ENCODE measurements at places on chromosomes 4 and X.

DNA sequence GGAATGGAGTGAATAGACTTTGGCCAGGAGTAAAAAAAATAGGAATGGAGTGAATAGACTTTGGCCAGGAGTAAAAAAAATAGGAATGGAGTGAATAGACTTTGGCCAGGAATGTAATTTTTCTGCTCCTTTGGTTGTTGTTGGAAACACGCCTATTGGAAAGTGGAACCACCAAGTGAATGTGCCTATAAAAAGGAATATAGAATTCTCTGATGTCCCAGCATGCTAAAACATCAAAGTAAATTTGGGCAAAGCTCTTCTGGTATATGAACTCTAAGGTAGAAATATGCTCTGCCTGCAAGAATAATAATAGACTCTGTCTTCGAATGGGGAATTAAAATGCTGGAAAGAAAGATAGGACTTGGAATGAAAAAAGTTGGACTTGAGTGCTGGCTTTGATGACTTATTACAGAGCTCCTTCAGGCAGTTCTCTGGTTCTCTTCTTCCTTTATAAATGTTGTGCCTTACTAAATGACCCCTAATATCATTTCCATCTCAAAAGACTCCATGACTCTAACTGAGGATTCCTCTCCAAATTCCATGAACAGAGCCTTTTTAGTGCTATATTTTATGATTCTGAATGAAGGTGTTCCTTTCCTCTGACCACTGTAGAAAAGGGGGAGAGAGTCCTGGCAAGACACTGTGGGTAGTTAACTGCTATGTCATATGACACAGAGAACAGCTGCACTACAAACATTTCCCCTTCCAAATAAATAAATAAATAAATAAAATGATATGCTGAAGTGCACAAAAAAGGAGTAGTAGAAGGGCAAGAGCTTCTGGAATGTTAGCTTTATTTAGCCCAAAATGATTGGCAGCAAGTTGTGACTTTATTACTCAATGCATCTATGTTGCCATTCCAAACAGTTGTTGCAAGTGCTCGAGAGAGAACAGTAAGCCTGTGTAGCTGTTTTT is 13.5 kb upstream of the GBA3 start:
- H3K27ac ChIP-seq, result no peak overlapping the region
- H3K27me3 ChIP-seq, result no peaks in the 10 kb centered on the region
- no peak for DNase-seq
- no peak overlapping the region for H3K4me3 ChIP-seq

GRCh38 chr4:107423677-107424405 is 296.2 kb downstream of the PAPSS1 start:
- H3K27me3 ChIP-seq, result no peaks in the 10 kb centered on the region
- no peak overlapping the region for H3K27ac ChIP-seq
- H3K4me1 ChIP-seq, result no peaks in the 10 kb centered on the region
- DNase-seq, result no peak

GRCh38 chr4:107570952-107571351 is 149.1 kb downstream of the PAPSS1 start:
- no peaks in the 10 kb centered on the region for H3K27me3 ChIP-seq
- no peak overlapping the region for H3K27ac ChIP-seq
- no peaks in the 10 kb centered on the region for H3K36me3 ChIP-seq
- DNase-seq, result no peak
- no peak overlapping the region for H3K4me3 ChIP-seq

DNA sequence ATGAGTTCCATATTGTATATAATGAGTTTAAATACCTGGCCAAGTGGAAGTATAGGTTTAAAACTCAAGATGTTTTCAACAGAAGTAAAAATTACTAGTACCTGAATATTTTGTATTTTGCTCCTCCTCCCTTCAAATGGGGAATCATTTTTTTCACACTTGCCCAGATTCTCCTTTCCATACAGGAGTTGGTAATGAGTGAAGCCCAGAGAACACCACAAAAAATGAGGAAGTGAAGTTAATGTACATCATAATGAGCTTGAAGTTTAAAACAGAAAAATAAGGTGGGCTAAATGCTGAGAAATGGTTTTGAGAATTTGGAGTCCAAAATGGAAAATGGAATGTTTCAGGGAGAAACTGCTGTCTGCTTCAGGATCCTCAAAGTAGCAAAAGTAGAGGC is 364.8 kb upstream of the EMCN start:
- no peak for DNase-seq
- H3K27ac ChIP-seq, result no peak overlapping the region
- no peaks in the 10 kb centered on the region for H3K4me1 ChIP-seq
- no peaks in the 10 kb centered on the region for H3K27me3 ChIP-seq
- H3K4me3 ChIP-seq, result no peak overlapping the region
- H3K36me3 ChIP-seq, result no peaks in the 10 kb centered on the region

- no peaks in the 10 kb centered on the region for H3K27me3 ChIP-seq
- no peaks in the 10 kb centered on the region for H3K4me1 ChIP-seq
- H3K36me3 ChIP-seq, result no peaks in the 10 kb centered on the region
- DNase-seq, result no peak
Measured at GRCh38 chr4:80101792-80102116, 28.7 kb upstream of the ANTXR2 start.

GRCh38 chrX:9492901-9493300 is 28.0 kb downstream of the TBL1X start:
- no peaks in the 10 kb centered on the region for H3K27me3 ChIP-seq
- peak; percentile 36 for DNase-seq
- H3K4me3 ChIP-seq, result no peak overlapping the region
- H3K36me3 ChIP-seq, result no peaks in the 10 kb centered on the region
- no peak overlapping the region for H3K27ac ChIP-seq

GRCh38 chr4:87865288-87865687 is 32.5 kb downstream of the MEPE start:
- peaks cover 18% of the 10 kb centered on the region for H3K4me1 ChIP-seq
- no peak for DNase-seq
- no peaks in the 10 kb centered on the region for H3K27me3 ChIP-seq
- no peaks in the 10 kb centered on the region for H3K36me3 ChIP-seq
- H3K27ac ChIP-seq, result peak overlapping the region; percentile 68

GRCh38 chr4:528296-528695 is 29.3 kb downstream of the PIGG start:
- no peaks in the 10 kb centered on the region for H3K4me1 ChIP-seq
- H3K36me3 ChIP-seq, result peaks cover 32% of the 10 kb centered on the region
- H3K27me3 ChIP-seq, result no peaks in the 10 kb centered on the region
- H3K27ac ChIP-seq, result no peak overlapping the region

GRCh38 chr4:109945056-109945455 is 32.4 kb downstream of the EGF start:
- no peak overlapping the region for H3K27ac ChIP-seq
- H3K4me1 ChIP-seq, result no peaks in the 10 kb centered on the region
- no peaks in the 10 kb centered on the region for H3K36me3 ChIP-seq
- peak; percentile 43 for DNase-seq

DNA sequence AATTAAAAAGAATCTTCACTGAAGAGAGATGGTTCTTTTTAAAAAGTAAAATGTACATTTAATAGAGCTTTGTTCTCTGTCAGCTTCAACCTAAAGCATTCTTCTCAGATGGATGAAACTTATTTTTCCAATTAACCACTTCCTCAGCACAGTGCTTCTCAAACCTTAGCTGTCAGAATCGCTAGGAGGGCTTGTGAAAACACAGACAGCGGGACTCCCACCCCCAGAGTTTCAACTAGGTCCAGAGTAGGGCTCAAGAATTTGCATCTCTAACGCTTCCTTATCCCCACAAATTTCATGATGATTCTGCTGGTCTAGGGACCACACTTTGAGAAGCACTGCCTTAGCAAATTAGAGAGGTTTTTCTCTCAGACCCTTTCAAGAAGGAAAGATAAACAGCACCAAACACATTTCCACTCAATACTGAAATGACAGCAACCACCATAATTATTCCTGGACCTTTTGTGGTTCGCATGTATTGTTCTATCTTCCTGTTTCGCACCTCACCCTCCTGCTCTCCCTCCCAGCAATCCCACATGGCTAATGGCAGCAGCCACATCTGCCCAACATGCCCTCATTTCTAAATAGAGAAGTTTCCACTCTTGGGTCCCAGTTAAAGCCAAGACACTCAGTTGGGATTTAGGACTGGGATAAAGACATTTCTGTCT is 73.2 kb downstream of the ZNF827 start:
- no peak for DNase-seq
- no peaks in the 10 kb centered on the region for H3K36me3 ChIP-seq
- no peaks in the 10 kb centered on the region for H3K27me3 ChIP-seq
- H3K27ac ChIP-seq, result no peak overlapping the region
- no peak overlapping the region for H3K4me3 ChIP-seq

DNA sequence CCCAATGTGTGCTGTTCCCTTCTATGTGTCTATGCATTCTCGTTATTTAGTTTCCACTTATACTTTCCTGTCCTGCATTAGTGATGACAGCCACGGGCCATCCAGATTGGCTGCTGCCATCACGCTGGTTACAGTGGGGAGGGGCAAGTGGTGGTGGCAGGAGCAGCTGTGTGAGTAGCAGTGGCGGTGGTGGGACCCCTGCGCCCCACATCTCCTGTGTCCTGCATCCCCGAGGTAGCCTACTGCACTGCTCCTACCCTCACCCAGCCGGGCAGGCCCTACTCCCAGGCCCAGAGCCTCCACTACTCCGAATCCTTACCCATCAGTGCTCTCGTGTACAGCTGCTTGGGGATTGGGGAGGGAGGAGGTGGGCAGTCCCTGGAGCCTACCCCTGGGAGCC is 798.7 kb upstream of the AGA start:
- H3K27me3 ChIP-seq, result no peaks in the 10 kb centered on the region
- no peak for DNase-seq
- H3K36me3 ChIP-seq, result no peaks in the 10 kb centered on the region
- H3K4me1 ChIP-seq, result no peaks in the 10 kb centered on the region
- H3K27ac ChIP-seq, result no peak overlapping the region

DNA sequence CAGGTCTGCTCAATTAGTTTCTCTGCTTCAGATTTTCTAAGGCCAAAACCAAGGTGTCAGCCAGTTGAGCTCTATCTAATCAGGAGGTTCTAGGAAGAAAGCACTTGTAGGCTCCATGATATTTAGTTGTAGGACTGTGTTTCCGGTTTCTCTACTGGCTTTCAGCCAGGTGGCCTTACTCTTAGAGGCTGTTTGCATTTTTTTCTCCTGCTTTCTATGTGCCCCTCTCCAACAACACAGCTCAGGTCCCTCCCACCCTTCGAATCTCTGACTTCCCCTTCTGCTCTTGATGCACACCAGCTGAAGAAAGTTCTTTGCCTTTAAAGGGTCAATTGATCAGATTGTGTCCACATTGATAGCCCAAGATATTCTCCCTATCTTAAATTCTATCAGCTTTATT is 245.2 kb downstream of the RAB28 start:
- no peak for DNase-seq
- H3K4me3 ChIP-seq, result no peak overlapping the region
- H3K4me1 ChIP-seq, result no peaks in the 10 kb centered on the region
- no peaks in the 10 kb centered on the region for H3K27me3 ChIP-seq
- no peaks in the 10 kb centered on the region for H3K36me3 ChIP-seq
- H3K27ac ChIP-seq, result no peak overlapping the region

GRCh38 chrX:65993332-65993731 is 46.5 kb downstream of the VSIG4 start:
- DNase-seq, result no peak
- no peak overlapping the region for H3K4me3 ChIP-seq
- no peaks in the 10 kb centered on the region for H3K27me3 ChIP-seq
- H3K36me3 ChIP-seq, result no peaks in the 10 kb centered on the region
- no peaks in the 10 kb centered on the region for H3K4me1 ChIP-seq
- H3K27ac ChIP-seq, result no peak overlapping the region

GRCh38 chr4:142909908-142910307 is 63.8 kb upstream of the INPP4B start:
- no peak for DNase-seq
- no peak overlapping the region for H3K27ac ChIP-seq
- no peaks in the 10 kb centered on the region for H3K36me3 ChIP-seq
- H3K4me1 ChIP-seq, result no peaks in the 10 kb centered on the region
- no peak overlapping the region for H3K4me3 ChIP-seq

DNA sequence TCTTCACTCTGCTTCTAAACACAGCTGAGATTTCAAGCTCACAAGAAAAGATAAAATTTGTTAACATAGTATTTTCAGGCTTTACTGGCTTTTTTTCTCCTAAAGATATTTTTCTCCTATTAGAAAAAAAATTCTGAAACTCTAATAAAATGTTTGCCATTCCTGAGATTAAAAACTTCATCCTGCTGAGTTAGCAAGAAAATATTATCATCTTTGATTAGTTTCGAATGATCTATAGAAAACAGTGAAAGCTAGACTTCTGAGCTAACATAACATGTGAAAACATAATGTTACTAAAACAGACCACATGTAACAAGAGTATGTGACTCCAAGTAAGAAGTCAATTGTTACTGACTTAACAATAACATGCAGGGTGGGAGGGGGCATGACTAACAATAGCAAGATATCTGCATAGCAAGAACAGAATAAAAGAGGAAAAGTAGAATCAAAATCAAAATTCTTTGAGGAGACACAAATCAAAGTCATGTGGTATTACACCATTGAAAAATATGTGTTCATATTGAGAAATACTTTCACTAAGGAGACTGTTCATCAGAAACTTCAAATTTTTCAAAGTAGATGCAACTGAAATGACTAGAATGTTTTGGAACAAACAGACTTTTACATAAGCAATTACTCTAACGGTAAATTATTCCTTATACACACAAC is 14.5 kb downstream of the TBCK start:
- DNase-seq, result no peak
- no peaks in the 10 kb centered on the region for H3K4me1 ChIP-seq
- no peaks in the 10 kb centered on the region for H3K27me3 ChIP-seq
- H3K27ac ChIP-seq, result no peak overlapping the region
- no peaks in the 10 kb centered on the region for H3K36me3 ChIP-seq

DNA sequence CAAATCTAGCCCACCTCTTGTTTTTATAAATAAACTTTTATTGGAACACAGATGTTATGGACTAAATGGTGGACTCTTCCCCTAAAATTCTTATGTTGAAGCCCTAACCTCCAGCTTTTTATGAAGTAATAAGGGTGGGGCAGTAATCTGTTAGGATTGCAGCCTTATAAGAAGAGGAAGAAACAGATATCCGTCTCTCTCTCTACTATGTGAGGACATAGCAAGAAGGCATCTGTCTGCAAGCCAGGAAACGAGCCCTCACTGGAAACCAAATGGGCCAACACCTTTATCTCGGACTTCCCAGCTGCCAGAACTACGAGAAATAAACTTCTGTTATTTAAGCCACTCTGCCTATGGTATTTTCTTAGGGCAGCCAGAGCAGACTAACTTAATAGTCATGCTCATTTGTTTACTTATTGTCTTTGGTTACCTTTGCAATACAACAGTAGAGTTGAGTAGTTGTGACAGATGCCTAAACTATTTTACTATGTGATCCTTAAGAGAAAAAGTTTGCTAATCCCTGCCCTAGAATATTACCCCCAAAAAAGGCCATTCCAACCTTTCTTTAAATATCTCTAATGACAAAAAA is 67.4 kb downstream of the MANBA start:
- no peak overlapping the region for H3K4me3 ChIP-seq
- DNase-seq, result no peak
- peaks cover 31% of the 10 kb centered on the region for H3K4me1 ChIP-seq
- no peaks in the 10 kb centered on the region for H3K36me3 ChIP-seq
- H3K27ac ChIP-seq, result peak overlapping the region; percentile 50

DNA sequence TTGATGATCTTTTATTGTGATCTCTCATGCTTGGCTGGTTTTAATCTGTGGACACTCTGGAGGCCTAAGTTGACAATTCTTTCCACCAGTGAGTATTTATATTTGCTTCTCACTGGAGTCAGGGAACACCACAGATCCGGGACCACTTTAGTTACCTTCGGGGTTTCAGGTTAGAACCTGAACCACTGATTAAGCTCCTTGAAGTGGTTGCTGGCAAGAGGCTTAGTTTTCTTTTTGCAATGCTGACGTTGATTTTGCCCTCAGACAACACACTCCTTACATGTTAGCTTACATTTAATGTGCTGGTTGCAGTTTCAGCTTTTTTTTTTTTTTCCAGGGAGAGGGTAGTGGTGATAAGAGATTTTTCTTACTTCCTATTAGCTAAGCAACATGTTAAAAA is 10.5 kb upstream of the ZNF330 start:
- H3K36me3 ChIP-seq, result no peaks in the 10 kb centered on the region
- no peak overlapping the region for H3K4me3 ChIP-seq
- no peak for DNase-seq
